ENCODE measurements at places on chromosomes 12 and 14. TPM values are rescaled to one million over a fixed set of nuclear protein-coding genes. Genes with fewer than 3 reads are reported as not detected.
A peak's percentile ranks its signal among the peaks of the same experiment; 100 is the strongest.

Gene SLC17A8
- not detected for total RNA-seq

GRCh38 chr12:117875744-117876435 is 92.9 kb downstream of the KSR2 start:
- peak; percentile 46 for DNase-seq

- DNase-seq: no peak
Measured at GRCh38 chr12:64578566-64578965, 31.7 kb upstream of the RASSF3 start.

Gene FAR2
- 10.5 TPM for total RNA-seq

GRCh38 chr12:94198872-94199271 is 50.5 kb downstream of the PLXNC1 start:
- DNase-seq: no peak

Gene CEBPE
- not detected for total RNA-seq

GRCh38 chr12:120466560-120467315 is 2.8 kb downstream of the SRSF9 start:
- DNase-seq: no peak

GRCh38 chr14:68217791-68218340 is 398.3 kb downstream of the RAD51B start:
- no peak for DNase-seq

- DNase-seq: no peak
Measured at GRCh38 chr12:27345376-27345775, 12.7 kb downstream of the BMAL2 start.

- DNase-seq: no peak
Measured at GRCh38 chr14:60819575-60819974, 85.0 kb downstream of the MNAT1 start.

- DNase-seq: no peak
Measured at GRCh38 chr14:54785778-54786770, 116.6 kb downstream of the GCH1 start.

Gene MYH6
- not detected for total RNA-seq

DNA sequence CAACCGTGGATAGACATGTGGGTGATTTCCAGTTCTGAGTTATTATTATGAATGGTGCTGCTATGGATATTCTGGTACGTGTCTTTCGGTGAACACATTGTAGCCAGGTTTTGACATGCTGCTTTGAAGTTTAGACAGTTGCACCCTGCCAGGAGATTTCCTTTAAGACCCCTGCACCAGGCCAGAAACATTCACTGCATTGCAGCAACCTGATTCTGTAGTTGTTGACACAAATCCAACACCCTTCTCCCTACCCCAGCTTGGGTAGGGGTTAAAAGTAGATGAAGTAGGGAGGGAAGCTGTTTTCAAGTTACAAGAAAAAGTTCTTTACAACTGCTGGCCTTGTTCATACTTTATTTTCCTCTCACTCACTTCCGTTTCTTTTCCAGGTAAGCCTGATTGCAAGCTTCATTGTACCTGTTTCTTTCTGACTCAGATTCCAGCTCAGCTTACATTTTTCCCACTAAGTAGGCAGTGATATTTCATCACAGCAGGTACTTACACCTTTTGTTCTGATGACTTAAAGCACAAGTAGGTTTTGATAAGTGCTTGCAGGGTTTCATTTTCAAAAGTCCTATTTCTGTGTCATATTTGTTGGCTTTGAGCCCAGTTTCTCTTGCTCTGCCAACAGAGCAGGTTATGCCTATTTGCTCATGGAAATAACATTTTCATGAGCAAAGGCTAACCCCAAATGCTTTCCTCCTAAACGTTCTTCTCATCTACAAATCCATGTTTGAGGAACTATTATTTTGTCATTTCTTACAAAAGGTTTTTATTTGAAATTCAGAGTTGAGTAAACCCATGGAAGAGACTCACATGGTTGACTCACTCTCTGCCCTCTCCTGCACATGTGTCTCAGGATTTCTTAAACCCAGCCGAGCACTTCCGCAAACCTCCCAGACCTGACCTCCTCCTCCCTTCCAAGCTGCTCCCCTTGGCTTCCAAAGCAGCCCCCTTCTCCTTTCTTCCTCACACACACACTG is 12.1 kb upstream of the LTA4H start:
- peak; percentile 83 for DNase-seq

DNA sequence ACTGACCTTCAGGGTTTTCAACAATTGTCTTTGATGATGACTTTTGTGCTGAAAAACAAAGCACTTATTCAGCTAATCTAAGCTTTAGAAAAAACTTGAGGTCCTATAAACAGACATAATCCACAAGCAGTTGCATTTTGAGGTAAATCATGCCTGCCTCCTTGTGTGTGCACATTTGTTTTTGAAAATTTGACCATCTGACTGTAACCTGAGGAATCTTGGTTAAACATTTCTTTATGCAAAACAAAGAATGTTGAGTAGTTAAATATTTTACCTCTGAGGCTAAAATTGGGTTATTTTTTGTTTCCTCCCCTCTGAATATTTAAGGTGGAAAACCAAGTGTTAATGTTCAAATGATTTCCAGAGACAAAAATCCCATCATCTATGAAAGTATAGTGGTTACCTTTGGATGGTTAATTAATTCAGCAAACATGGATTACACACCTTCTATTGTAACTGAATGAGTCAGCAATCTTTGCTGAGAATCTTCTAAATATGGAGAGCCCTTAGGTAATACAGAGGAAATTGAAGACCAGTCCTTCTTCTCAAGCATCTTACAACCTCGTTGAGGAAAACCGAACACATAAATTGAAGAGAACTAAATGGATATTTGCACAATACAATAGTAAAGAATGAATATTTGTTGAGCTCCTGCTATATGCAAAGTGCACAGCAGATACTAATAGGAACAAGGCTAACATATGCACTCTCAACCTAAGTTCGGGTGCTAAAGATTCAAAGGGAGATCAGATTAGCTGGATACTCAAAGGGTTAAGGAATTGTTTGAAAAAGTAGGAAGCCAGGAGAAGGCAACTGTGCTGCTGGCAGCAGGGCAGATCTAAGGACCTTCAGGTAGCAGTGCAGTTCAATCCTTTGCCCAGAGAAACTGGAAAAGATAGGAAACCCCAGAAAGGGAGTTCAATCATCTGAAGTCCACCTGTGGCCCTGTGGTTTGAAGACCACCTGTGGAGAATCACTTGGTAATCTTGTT is 115.2 kb downstream of the BMP4 start:
- no peak for DNase-seq

- DNase-seq: peak; percentile 94
Measured at GRCh38 chr14:99274346-99275221, 2.6 kb upstream of the BCL11B start.

DNA sequence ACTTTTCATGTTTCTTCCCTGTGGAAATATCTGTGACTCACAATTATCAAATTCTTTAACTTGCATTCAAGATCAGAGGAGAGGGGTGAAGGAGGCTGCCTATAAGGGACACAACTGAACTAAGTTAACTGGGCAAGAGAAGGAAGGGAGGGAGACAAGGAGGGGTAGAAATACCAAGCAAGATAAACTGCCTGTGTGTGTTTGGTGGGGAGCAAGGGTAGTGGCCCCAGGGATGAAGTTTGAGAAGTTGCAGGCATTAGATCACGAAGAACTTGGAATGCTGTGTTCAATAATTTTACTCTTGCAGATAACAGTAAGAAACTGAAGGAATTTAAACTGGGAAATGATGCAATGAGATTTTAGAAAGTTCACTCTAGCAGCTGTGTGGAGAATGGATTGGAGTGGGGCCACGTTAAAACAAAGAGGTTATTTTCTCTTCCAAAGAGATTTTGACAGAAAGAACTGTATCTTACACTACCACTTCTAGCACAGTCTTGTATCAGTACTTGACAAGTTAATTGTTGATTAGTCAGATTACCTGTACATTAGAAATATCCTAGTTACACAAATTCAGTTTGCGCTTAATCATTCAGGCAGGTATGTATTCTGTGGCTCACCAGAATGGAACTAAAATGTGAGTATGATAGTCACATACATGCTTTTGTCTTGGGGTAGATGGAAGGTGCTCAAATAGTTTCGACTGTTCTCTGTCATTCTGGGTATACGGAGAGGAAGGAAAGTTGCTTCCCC is 7.4 kb downstream of the PKP2 start:
- DNase-seq: no peak

GRCh38 chr12:4154672-4155225 is 118.8 kb upstream of the CCND2 start:
- DNase-seq: no peak

DNA sequence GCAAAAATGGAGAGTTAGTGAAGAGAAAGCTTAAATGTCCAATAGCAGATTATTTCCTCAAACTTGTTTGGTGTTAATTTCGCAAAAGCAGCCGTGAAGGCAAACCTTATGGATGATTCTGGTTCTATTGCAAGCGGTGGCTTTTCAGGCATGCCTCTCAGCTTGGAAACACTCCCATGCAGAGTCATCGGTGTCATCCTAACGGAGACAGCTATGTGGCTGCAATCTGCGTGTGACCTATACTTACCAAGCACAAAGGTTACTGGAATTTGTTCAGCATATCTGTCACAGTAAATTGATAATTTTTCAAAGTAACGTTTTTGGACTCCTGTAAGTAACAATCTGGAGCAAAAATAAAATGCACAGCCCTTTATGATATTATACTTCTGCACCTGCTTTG is 5.0 kb downstream of the BEST3 start:
- DNase-seq: no peak

Gene TPPP2
- not detected for total RNA-seq

Gene SLC25A47
- not detected for total RNA-seq

- DNase-seq: peak; percentile 71
Measured at GRCh38 chr12:52257074-52257551, 17.3 kb upstream of the KRT86 start.

Gene EML1
- 38.0 TPM for total RNA-seq

- no peak for DNase-seq
Measured at GRCh38 chr14:60183138-60183537, 17.9 kb upstream of the DHRS7 start.

DNA sequence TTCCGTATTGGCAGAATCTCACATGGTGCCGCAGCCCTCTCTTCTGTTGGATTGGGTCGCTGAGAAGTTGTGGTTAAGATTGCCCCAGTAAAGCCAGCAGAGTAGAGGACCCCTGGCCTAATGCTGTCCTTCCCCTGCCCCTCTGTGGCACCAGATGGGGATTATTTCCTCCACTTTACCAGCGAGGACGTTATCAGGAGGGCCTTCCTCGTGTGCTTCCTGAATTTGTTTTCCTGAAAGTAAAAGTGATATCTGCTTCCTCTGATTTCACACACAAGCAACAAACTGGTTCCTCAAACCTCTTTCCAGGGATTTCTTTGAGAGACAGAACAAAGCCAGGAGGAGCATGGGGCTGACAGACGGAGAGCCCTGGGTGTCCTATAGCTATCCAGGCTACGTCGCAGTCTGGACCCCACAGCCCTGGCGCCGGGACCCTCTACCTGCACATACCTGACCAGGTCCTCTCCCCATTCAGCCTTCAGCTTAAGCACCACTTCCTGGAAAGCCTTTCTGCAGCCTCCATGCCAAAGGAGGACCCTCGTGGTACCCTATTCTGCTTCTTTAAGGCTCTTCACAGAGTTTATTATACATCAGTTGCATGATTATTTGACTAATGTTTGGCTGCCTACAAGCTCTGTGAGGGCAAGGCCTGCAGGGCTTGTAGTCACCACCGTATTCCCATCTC is 314.8 kb upstream of the FKBP4 start:
- no peak for DNase-seq

Gene POTEG
- 0.36 TPM for total RNA-seq

Gene DNAI7
- total RNA-seq: 0.29 TPM

GRCh38 chr12:120077260-120077659 is 39.3 kb downstream of the RAB35 start:
- no peak for DNase-seq

- peak; percentile 87 for DNase-seq
Measured at GRCh38 chr14:102491366-102491765, 18.2 kb downstream of the ANKRD9 start.

DNA sequence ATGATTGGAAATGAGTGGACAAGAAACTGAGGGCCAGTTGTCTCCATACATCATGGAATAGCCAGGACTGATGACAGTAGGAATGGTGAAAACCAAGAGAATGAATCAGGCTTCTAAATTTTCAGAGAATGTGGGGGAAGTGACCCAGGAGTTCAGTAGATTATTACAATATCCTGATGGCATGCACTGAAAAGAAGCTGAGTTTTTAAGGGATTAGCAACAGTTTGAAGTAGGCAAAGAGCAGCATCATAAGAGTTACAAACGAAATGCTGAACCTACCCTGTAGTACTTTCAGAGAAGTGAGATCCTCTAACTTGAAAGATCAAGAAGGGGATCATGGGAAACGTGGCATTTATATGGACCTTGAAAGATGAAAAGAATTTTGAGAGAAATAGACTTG is 13.2 kb downstream of the SLC2A14 start:
- peak; percentile 71 for DNase-seq

DNA sequence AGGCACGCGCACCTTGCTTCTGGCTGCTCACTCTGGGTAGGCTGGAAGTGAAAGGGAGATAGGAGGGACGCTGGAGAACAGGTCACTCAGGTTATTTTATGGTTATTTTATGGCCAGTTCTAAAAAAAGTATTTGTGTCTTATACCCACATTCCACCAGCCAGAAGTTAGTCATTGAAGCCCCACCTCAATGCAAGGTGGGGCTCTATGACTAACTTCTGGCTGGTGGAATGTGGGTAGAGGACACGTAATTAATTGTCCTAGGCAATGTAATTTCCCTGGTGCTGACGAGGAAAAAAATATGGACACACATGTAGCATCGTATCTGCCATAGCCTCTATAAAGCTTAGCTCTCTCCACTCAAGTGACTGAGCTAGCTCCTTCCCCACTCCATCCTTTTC is 104.9 kb downstream of the PDZRN4 start:
- no peak for DNase-seq

DNA sequence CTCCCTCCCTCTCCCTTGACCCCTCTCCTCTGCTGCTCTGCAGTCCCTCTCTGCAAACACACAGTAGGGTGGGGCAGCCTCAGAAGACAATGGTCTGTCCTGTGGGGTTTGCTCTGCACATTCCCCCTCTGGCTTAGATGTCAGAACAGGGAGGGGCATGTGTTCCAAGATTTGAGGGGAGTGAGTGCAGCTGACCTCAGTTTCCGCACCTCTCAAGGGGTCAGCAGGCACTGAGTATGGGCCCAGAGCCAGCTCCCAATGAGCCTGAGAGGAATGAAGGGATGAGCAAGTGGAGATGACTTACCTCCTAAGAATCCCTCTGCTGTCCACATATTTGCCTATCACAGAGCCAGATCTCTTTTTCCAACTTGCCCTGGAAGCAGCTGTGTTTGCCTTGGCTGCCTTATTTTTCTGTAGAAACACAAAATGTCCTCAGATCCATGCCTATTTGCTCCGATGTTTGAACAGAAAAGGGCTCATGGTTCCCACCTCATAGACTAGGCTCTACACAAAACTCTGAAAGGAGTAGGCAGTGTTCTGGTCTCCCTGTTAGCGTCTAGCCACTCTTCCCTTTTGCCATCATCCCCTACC is 111.4 kb downstream of the CRACR2A start:
- DNase-seq: peak; percentile 84

GRCh38 chr12:53466640-53467039 is 14.7 kb downstream of the PCBP2 start:
- DNase-seq: no peak

GRCh38 chr12:107287436-107288413 is 194.4 kb upstream of the CRY1 start:
- no peak for DNase-seq

- peak; percentile 68 for DNase-seq
Measured at GRCh38 chr14:54698966-54699530, 132.1 kb downstream of the SAMD4A start.

Gene KRT5
- total RNA-seq: not detected
